ENCODE measurements at places on chromosomes 5 and 9.

- DNase-seq, result no peak
Observed at GRCh38 chr9:135501261-135502167, 1.0 kb downstream of the MRPS2 start.

DNA sequence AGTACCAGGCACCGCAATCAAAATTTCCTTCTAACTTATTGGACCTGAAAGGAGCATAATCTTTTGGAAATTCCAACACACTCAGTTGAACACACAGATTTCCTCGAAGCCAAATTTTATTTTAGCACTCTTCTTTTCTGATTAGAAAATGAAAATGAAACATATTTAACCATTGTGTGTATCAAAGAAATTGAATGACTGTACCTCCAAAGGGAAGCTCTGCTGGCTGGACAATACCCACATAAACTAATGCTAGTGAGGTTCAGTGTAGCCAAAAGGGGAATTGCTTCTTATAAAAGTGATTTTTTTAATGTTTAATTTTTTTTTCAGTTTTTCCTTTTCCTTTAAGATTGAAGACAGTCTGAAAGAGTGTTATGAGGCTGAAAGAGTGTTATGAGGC lies 239.6 kb upstream of the NREP start:
- DNase-seq, result no peak

- DNase-seq, result no peak
Observed at GRCh38 chr5:37492778-37493555, 113.8 kb downstream of the WDR70 start.

GRCh38 chr5:80697100-80697499 lies 42.3 kb upstream of the DHFR start:
- DNase-seq, result no peak

GRCh38 chr5:65910711-65911110 lies 15.7 kb upstream of the ERBIN start:
- no peak for DNase-seq

DNA sequence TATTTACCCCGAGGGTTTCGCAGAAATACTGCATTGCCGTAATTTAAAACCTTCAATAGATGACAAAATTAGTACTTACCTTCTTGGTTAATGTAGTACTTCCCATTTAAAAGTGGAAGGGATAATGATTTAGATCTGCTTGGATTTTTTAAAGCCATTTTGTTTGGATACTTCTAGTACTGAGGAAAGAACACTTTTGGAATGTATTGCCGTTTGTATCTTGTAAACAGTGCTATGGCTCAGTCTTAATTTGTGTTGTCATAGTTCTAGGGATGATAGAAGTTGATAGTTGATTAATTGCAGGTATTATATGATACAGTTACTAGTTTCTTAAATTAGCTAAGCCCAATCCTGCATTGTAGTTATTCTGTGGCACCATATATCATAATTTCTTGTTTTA lies 33.1 kb downstream of the TNPO1 start:
- no peak for DNase-seq

DNA sequence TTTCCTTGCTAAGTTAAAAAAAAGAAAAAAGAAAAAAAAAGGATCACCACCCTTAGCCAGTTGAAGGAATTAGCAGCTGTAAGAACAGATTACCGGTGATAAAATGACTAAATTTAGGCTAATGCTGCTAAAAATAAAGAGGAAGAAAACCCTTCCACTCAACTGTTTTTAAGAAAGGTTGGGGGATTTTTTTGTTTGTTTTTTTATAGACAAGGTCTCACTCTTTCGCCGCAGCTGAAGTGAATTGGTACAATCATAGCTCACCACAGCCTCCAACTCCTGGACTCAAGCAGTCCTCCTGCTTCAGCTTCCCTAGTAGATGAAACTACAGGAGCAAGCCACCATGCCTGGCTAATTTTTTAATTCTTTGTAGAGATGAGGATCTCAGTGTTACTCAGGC lies 101.7 kb downstream of the SNCAIP start:
- DNase-seq, result no peak

DNA sequence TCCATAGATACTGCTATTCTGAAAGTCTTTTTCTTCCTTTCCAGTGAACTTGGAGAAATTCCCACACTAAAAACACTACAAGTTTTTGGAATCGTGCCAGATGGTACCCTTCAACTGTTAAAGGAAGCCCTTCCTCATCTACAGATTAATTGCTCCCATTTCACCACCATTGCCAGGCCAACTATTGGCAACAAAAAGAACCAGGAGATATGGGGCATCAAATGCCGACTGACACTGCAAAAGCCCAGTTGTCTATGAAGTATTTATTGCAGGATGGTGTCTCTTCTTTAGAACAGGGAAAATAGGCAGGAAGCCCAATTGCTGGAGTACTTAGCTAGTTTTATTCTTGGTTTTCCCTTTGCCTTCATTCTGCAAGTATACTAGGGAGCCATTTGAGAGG lies 29.9 kb downstream of the SKP2 start:
- DNase-seq, result no peak

GRCh38 chr9:137313326-137313936 lies 11.4 kb upstream of the NRARP start:
- DNase-seq, result no peak

DNA sequence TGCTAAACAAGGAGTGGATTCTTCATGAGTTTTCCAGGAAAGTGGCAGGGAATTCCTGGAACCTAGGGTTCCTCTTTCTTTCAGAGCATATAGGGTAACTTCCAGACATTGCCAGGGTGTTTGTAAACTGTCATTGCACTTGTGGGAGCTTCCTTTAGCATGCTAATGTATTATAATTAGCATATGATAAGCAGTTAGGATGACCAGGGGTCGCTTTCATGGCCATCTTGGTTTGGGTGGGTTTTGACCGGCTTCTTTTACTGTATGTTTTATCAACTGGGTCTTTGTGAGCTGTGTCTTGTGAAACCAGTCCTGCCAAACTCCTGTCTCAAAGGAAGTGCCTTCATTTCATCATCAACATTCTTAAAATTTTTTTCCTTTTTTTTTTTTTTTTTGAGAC lies 11.9 kb upstream of the MELK start:
- no peak for DNase-seq

DNA sequence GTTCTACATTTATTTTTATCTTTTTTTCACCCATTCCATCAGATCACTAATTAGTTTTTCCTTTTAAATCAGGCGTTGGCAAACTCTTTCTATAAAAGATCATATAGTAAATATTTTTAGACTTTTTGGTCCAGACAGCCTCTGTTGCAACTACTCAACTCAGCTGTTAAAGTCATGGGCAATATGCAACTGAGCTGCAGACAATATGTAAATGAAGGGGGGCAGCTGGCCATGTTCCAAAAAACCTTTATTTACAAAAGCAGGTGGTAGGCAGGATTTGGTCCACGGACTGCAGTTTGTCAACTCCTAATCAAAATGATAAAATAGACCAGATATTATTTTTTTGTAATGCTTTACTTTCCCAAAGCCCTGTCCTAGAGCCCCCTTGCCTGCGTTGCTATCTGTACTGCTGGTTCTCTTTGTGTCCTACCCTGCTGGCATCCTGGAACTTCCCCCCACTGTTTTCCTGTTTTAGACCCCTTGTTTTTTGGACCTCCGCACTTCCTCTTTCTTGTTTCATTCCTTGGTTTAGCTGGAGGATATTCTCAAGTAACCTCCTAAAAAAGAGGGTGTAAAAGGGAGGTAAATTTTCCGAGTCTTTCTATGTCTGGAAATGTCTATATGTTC lies 24.7 kb upstream of the TNFSF8 start:
- no peak for DNase-seq

GRCh38 chr5:83608122-83608521 lies 112.5 kb downstream of the HAPLN1 start:
- DNase-seq, result no peak

- DNase-seq, result no peak
Observed at GRCh38 chr9:101620452-101620851, 25.7 kb upstream of the PPP3R2 start.

GRCh38 chr9:127580879-127581475 lies 31.1 kb upstream of the STXBP1 start:
- no peak for DNase-seq

- no peak for DNase-seq
Observed at GRCh38 chr5:167819406-167819805, 472.0 kb upstream of the WWC1 start.

DNA sequence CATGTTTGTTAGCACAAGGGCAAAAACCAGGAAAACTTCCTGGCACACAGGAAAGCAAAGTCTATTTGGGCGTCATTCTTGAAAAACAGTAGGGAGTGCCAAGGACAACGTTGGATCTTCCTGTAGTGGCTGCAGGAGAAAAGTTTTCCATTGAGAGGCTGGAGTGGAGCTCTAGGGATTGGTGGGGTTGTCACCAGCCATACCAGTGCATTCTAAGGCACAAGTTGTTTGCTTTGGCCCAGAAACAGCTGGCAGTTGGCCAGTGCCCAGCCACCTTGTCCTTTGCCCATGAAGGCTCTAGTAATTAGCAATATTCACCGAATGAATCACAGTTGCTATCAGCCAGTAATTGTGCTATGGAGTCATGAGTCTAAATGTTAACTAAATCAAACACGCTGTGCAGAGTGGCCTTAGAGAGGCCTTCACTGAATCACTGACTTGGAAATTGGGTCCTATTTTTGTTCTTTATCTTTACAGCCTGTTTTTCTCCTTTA lies 26.4 kb downstream of the TNFSF15 start:
- peak; percentile 8 for DNase-seq

GRCh38 chr9:120450916-120451315 lies 129.1 kb downstream of the CDK5RAP2 start:
- DNase-seq, result no peak

DNA sequence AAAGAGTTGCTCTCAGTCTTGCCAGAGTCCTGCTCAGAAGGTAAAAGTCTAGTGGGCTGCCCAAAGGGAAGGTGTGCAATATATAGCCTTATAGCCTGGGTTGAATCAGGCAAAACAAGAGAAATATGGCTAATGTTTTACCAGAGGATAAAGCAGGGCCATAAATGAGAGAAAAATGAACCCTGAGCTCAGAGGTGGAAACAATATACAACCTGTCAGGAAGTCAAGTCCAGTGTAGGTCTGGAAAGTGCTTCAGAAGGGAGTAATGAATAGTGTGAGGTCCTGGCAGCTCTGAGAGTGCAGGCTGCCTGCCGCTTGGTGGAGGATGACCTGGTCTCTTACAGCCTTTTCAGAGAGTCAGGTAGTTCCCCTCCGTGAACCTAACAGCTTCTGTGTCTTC lies 177.8 kb upstream of the TNC start:
- DNase-seq, result no peak

GRCh38 chr5:66933066-66933465 lies 263.5 kb downstream of the CD180 start:
- no peak for DNase-seq

GRCh38 chr5:164013077-164013670 lies 507.8 kb downstream of the MAT2B start:
- DNase-seq, result peak; percentile 9

DNA sequence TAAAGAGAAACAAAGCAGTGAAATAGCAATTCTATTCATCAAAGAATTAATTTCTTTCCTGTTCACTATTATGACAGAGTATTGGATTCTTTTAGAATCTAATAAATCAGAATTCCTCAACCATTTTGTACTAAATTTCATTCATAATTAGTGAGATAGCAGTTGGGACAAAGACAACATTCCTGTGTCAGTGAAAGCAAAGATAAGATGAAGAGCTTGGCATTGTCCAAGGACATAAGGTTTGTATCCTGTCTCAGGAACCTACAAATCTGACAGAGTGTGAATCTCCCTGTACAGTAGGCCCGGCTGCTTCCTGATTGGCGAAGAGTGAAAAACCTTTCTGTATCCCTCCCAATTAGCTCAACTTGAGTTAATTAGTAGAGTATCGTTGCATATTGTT lies 349.1 kb downstream of the ISL1 start:
- DNase-seq, result no peak

DNA sequence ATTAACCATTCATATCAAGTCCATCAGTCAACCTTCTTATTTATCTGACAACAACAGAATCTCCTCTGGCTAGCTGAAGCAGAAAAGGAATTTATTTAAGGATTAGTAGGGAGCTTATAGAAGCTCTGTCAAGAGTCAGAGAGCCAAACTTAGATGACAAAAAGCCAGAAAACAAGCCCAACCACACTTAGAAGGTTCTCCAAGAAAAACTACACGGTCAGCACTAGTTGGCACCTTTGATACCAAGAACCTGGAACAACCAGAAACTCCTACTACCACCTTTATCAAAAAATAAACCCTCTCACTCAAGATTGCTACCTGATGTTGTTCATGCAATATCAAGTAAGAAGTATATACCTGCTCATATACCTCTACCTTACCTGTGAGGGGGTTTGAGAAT lies 36.9 kb downstream of the RANBP6 start:
- no peak for DNase-seq

DNA sequence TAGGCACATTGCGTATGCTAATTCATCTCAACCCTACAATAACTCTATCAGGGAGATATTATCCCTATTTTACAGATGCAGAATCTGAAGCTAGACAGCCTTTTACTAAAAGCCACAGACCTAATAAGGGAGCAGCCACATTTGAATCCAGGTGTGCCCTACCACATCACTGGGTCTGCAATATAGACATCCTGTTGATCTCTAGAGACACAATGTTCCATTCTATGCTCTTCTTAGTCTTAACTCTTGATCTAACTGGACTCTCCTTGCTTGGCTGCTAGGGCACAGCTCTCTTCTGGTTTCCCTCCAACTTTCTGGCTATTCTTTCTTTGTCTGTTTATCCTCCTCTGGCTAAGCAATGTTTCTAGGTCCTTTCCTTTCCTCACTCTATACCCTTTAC lies 1.4 kb upstream of the SPATA6L start:
- DNase-seq, result no peak

DNA sequence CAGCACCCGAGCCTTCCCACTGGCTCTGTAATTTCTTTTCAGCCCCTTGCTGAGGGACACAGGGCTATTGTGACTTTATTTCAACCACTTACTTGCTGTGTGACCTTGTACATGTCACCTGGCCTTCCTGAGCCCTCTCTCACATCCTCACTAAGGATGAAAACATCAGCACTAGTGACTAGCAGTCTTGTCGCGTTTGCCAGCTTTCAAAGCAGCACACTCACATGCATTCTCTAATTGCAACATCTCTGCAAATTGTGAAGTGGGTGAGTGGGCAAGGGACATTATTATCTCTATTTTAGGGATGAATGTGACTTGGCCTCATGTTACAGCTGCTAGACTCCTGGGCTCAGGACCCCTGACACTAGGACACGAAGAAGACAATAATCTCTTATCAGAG lies 144.5 kb downstream of the SEC61B start:
- DNase-seq, result no peak

DNA sequence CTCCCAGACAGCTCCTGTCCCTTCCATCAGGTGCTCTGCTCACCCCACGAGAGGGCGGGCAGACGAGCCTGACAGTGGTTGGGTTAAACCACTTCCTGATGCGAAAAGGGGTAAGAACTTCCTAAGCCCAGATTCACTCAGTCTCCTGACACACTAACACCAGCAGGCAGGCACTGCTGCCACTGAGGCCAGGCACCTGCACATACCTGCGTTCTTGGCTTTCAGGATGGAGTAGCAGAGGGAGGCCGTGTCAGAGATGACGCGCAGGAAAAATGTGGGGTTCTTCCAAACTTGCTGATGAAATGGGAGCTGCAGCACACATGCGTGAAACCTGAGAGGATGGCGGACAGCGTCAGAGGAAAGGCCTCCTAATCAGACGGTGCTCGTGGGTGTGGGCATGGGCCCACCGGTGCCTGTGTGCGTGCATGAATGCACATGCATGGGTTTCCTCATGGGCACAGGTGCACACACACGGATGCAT lies 29.9 kb downstream of the SLC6A18 start:
- no peak for DNase-seq
